ENCODE measurements at places on chromosomes 2 and 18. TPM values are rescaled to one million over a fixed set of nuclear protein-coding genes. Genes with fewer than 3 reads are reported as not detected.

Gene GALNT3
- 0.34 TPM for total RNA-seq

Gene LYPD6
- total RNA-seq = 14.1 TPM

Gene UGT1A4
- total RNA-seq = not detected

Gene CAVIN2
- 571 TPM for total RNA-seq

Gene STEAP3
- total RNA-seq = 3.9 TPM

Gene SMYD1
- not detected for total RNA-seq

Gene MSGN1
- not detected for total RNA-seq

Gene FBXO36
- 1.0 TPM for total RNA-seq

Gene PLB1
- 0.05 TPM for total RNA-seq

Gene IL1F10
- not detected for total RNA-seq

Gene KLHL30
- total RNA-seq = not detected

Gene TUBA3E
- not detected for total RNA-seq

Measured in dermis blood vessel endothelial cell (primary cell).